IPS DF 6.9 (cell line): ENCODE measurements at places on chromosomes 3 and 15.
A peak's percentile ranks its signal among the peaks of the same experiment; 100 is the strongest.

- DNase-seq: no peak
Measured at GRCh38 chr3:72664184-72664975, 183.9 kb downstream of the SHQ1 start.

GRCh38 chr3:55720614-55721013 lies 233.5 kb upstream of the WNT5A start:
- DNase-seq: no peak

DNA sequence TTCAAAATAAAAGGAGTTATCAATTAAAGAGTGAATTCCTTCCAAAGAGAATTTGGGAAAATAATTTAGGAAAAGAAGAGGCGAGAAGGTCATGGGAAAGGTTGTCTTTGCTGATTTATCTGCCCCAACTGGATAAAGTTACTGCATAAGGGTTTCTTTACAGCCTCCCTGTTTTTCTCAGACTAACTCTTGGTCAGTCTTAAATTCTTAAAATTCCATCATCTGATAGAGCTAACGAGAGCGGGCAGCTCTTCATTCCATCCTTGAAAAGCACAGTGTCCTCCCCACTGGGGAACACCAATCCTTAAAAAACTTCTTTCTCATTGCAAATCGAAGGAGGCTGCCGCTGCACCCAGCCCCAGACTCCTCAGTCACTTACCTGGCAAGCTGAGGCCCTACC lies 107.2 kb downstream of the PGPEP1L start:
- DNase-seq: no peak

GRCh38 chr3:190537146-190537545 lies 23.3 kb downstream of the IL1RAP start:
- no peak for DNase-seq

DNA sequence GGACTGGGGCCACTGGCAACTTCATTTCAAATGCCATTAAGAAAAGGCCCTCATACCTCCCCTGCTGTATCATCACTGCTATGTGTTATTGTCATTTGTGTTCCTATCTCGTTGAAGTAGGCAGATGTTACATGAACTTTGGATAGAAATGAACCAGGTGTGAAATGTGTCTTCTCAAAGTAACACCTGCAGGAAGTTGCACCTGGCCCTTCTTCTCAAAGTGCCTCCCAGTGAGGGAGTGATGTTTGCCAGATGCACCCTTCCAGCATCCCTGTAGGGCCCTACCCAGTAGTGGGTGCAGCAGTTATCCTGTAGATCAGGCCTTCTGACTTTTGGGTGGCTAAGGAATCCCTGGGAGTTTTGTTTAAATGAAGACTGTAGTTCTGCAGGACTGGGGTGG lies 197.7 kb upstream of the CTNNB1 start:
- DNase-seq: no peak

DNA sequence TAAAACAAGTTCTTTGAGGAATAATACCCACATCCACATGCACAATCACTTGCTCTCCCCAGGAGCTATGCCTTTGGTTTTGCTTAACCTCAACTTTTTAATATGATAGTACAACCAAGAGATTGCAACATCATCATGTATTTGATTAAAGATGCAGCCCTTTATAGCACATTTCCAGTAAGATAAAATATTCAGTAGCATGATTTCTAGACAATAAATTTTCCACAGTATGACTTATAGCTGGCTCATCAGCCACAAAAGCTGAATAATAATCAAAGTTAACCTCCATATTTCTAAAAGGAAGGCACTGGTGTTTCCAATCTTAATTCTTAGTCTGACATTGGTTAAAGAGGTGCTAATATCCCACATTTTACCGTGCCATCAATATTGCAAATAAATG lies 622.5 kb downstream of the TBL1XR1 start:
- no peak for DNase-seq

DNA sequence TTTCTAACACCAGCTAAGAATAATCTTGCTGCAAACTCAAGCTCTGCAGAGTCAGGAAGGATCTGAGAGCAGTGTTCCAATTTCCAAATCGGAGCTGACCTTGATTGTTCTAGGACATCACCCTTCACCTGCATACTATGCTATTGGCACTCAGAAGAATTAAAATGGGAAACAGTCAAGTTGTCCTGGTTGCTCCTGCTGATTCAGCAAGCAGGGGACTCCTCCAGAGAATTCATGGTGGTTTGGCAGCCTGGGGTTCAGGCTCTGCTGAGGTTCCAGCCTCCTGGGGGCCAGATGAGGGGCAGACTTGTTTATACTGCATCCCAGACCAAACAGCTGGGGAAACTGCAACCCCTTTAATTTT lies 213.7 kb upstream of the ADAMTS9 start:
- DNase-seq: no peak

DNA sequence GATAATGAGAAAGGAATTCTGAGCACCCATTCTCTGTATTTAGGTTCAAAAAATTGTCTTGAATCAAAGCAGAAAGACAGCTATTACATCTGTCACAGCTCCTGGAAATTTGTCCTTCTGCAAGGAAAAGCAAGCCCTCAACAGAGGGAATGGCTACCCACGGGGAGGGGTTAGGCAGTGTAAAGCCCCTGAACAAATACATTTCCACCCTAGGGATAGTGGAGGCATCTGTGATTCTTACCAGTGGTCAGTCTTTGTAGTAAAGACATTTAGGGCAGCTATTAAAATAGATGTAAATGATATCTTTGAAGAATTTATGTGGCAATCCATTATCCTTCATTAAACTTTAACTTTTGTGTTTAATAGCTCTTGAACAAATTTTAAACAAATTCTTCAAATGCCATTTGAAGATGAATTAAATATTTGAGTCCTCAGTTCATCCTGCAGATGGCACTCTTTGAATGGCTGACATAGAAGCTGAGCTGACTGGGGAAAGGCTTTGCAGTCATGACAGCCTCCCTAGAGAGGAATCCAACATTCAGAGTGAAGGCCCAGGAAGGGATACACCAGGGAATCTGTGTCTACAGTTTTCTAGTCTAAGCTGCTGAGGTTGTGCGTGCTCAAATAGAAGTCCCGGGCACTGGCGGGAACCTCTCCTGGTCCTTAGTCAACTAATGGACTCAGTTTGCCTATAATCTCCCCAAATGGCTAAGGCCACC lies 359.7 kb upstream of the ROPN1 start:
- DNase-seq: peak; percentile 27

- DNase-seq: no peak
Measured at GRCh38 chr3:81723732-81724313, 37.6 kb downstream of the GBE1 start.

DNA sequence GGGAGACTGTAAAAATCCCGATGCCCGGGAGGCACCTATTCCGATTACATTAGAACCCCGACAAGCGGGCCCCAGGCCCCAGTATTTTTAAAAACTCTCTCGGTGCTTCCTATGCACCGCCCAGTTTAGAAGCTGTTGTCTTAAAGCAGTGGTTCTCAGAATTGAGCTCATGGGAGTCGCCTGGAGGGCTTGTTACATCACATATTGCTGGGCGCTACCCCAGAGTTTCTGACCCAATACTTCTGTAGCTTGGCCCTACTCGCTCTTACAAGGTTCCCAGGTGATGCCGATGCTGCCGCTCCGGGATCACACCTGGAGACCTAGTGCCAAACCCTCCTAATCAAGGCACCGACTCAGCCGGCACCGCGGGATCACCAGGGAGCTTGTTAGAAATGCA lies 35.2 kb downstream of the CPN2 start:
- DNase-seq: no peak

- DNase-seq: no peak
Measured at GRCh38 chr3:61667383-61667782, 106.0 kb downstream of the PTPRG start.

- peak; percentile 77 for DNase-seq
Measured at GRCh38 chr15:58957101-58957973, 23.9 kb upstream of the SLTM start.

DNA sequence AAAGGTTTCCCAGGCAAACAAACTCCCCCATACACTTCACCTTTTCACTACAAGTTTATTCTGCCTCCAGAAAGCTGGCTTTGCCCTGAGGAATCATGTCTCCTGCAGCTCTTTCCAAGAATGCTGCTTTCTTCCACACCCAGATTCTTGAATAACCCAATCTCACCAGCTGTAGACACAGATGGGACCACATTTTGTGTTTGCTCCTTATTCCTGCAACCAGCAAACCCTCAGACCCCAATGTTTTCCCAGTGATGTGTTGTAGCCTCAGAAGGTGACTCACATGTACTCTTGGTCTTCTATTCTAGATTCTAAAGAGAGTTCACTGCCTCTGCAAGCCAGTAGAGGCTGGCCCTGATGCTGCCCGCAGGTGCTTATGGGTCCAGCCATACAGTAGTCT lies 23.6 kb upstream of the TRIM59 start:
- DNase-seq: no peak

DNA sequence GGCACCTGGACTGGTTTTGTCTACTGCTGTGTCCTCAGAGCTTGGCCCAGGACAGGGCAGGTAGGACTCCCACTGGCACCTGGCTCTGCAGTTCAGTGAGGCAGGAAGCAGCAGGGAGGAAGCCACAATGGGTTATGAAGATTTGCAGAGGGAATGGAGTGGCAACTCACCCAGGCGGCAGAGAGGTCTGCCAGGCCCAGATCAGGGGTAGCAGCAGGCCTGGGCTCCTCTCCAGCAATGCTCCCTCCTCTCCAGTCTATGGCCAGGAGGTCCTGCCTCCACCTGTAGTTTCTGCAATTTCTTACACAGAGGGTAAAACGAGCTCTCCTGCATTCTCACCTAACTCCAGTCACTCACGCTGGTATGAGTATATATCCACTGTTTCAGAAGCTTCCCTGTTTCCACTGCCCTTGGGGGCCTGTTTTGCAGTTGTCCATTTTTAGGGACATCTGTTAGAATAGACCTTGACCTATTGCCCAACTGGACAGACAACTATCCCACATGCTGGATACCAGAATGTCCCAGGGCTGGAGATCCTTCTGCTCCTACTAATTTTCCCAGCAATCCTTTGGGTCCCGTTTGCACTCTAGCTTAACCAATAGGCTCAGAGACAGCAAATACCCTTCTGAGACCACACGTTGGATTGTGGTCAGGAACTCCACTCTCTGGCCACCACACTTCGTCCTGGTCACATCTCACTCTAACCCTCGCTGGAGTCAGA lies 35.2 kb downstream of the HMCES start:
- DNase-seq: no peak

GRCh38 chr3:122488262-122488973 lies 26.3 kb downstream of the KPNA1 start:
- no peak for DNase-seq

GRCh38 chr3:119235151-119235550 lies 5.5 kb downstream of the B4GALT4 start:
- DNase-seq: no peak

GRCh38 chr3:194306771-194307640 lies 44.1 kb downstream of the CPN2 start:
- DNase-seq: no peak

- DNase-seq: no peak
Measured at GRCh38 chr3:170107941-170108340, 70.1 kb downstream of the GPR160 start.

DNA sequence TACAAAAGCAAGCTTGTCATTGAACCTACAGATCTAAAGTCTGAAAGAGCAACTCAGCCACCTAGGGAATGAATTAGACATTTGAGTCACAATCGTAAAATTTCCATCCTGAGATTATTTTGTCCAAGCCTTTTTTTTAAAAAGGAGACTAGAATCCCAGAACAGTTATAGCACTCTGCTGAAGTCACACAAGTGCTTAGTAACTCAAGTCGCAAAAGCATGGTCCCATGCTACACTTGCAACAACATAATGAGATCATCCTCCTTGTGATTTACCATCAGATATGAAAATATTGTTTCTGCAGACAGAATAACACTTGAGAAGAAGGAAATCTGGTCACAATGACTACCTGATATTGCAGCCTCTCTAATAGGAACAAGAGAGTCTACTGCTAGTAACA lies 106.7 kb downstream of the ZIC4 start:
- DNase-seq: no peak

DNA sequence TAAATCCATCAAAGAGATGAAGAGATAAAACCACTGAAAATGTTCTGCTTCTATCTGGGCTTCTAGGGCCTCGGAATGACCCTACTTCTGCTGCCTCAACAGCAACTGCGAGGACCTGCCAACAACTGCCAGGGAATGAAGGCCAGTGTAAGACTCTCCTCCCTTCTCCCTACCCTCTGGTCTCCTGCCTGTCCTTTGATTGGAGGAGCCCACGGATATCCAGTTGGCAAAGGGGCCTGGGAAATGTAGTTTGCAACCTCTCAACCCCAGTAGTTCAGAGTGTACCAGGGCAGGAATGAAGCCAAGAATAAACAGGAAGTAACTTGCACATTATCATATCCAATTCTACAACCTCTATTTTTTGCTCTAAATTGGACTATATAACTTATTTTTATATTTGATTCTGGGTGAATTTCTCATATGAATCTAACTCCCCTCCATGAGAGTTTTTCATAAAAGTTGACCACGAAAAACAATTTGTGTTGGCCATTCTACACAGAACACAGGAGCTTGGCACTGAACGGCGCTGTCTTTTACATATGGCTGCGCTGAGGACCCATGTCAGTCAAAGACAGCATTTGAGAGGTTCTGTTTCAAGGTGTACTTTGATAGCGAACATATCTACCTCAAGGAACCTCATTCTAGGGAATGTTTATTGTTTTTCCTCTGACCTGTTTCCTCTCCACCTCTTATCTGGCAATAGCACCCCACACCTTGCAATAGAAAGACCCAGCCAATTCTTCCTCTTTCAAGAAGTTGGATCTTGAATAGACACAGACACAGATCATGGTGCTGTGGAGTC lies 91.1 kb upstream of the RNF7 start:
- DNase-seq: peak; percentile 45

- DNase-seq: no peak
Measured at GRCh38 chr3:127709320-127710060, 36.7 kb downstream of the ABTB1 start.

- DNase-seq: no peak
Measured at GRCh38 chr3:33044676-33045075, 52.3 kb downstream of the GLB1 start.

GRCh38 chr3:133384331-133385027 lies 15.4 kb upstream of the BFSP2 start:
- peak; percentile 43 for DNase-seq

DNA sequence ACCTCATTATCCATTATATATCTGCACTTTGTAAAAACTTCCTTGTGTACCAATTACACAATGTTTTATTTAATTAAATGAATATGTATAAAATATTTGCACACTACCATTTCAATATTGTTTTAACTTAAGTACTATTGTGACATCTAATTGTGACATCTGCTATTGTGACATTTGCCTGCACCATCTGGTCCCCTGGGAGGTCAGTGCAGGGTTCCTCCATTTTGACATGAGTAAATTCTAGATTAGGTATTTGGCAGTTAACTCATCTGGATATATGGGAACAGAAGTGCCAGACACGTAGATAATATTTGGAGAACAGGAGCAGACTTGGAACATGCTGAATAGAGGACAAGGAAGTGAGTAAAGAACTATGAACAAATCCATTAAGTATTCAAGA lies 332.1 kb downstream of the VGLL3 start:
- no peak for DNase-seq
